ENCODE measurements at places on chromosomes 2 and 18. TPM values are rescaled to one million over a fixed set of nuclear protein-coding genes. Genes with fewer than 3 reads are reported as not detected.

DNA sequence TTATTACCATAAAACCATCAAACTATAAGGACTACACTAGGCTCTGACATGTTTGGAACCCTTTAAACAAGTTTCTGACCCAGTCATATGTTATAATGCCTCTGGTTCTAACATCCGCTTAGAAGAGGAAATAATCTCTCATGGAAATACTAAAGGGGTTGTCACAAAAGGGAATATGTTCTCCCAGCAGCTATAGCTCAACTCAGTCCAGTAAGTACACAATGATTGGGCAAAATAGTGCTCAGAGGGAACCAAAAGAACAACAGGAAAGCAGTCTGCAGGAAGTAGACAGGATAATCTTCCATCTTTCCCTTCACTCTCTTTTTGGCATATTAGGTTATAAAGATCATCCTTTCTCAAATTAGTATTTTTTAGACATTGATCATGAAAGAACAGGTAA is 4.3 kb downstream of the SRBD1 start:
- H3K4me1 ChIP-seq: no peaks in the 10 kb centered on the region
- no peak overlapping the region for H3K4me3 ChIP-seq
- no peaks in the 10 kb centered on the region for H3K27me3 ChIP-seq
- no peak overlapping the region for H3K27ac ChIP-seq
- no peak for DNase-seq
- peaks cover 4% of the 10 kb centered on the region for H3K36me3 ChIP-seq

ARHGAP28 gene
- total RNA-seq: 4.7 TPM

DNA sequence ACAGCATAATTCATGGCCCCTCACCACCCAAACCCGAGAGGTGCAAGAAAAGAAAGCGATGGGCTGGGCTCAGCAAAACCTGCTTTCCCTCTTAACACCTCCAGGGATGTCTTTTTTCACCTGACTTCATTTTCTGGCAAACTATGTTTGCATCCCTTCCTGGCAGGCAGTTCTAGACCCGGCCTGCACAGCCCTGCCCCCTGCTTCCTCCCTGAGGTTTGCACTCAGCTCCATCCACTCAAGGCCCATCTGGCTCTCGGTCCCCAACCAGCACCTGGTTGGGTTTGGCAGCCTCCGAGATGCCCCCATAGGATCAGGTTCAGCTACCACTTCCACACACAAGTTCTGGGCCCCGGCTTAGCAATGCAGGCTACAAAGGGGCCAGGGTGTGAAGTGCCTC is 185.7 kb downstream of the SMAD7 start:
- H3K27ac ChIP-seq: no peak overlapping the region
- peaks cover 2% of the 10 kb centered on the region for H3K4me1 ChIP-seq
- H3K27me3 ChIP-seq: no peaks in the 10 kb centered on the region
- no peak for DNase-seq
- H3K4me3 ChIP-seq: no peak overlapping the region

GRCh38 chr2:216345846-216346245 is 26.4 kb downstream of the MARCHF4 start:
- H3K36me3 ChIP-seq: no peaks in the 10 kb centered on the region
- H3K4me1 ChIP-seq: peaks cover 21% of the 10 kb centered on the region
- no peak overlapping the region for H3K4me3 ChIP-seq
- H3K27me3 ChIP-seq: no peaks in the 10 kb centered on the region
- H3K27ac ChIP-seq: no peak overlapping the region

DNA sequence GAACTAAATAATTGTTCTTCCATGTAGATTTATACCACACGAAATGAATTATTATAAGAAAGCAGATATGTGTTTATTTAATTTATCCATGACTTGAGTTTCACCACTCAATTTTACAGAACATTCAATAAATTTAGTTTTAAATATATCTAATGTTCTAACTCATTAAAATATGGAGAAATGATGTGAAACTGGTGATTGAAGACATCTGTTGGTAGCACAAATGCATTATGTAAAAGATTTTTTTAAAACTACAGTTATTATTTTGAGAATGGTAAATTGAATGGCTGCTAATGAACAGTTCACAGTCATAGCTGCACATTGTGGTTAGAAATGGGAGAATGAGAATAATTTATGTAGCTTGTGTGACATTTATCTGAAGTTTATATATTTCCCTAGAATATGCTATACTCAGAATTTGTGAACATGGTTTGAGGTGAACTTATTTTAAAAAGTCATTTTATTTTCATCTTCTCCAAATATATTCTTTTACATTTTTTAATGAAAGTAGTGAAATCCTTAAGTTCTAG is 203.5 kb downstream of the DPP4 start:
- no peak overlapping the region for H3K4me3 ChIP-seq
- no peaks in the 10 kb centered on the region for H3K27me3 ChIP-seq
- no peak for DNase-seq

DSG4 gene
- under 0.01 TPM for total RNA-seq

Data from thymus (tissue), 14 donors.